Cerebellum (tissue), 4 donors: ENCODE measurements at places on chromosomes 2 and 18. TPM values are rescaled to one million over a fixed set of nuclear protein-coding genes. Genes with fewer than 3 reads are reported as not detected.
A peak's percentile ranks its signal among the peaks of the same experiment; 100 is the strongest.

DNA sequence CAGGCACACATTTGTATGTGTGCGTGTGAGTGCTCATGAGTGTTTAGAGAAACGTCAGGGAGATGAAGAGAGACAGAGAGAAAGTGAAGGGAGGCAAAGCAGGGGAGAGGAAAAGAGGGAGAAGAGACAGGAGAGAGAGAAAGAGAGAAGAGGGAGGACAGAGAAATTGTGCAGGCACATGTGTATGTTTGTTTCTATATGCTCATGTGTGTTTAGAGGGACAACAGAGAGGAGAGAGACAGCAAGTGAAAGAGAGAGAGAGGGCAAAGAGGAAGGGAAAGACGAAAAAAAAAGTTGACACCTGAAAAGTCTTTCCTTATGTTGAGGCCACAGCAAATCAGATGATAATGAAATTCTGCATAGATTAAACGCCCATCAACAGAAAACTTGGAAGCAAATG, 541.1 kb downstream of the TNS1 start:
- no peak for DNase-seq

PRR30 gene
- not detected for total RNA-seq

DNA sequence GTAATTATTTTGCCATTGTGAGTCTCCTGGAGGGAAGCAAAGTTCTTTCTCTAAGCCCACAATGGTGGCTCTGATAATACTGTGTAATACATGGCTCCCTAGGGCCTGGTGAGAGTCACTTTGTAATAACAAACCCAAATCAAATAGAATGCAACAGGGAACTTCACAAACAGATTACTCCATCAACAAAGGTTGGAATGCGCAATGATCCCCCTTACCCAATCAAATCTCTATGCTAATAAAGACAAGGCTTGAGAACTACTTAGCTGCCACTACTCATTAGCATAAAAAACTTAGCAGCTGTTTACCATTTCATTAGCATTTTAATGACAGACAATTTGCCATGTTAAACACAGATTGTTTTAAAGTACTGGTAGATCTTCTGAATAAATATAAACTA, 285.6 kb upstream of the SESTD1 start:
- no peak for DNase-seq

GPR39 gene
- total RNA-seq: 4.3 TPM

GRCh38 chr18:62777814-62778213, 62.5 kb downstream of the PHLPP1 start:
- DNase-seq: no peak

GRCh38 chr18:5628512-5629255, 84.9 kb upstream of the EPB41L3 start:
- DNase-seq: peak; percentile 66

- no peak for DNase-seq
These were observed 2.2 kb downstream of the ELAC1 start for GRCh38 chr18:50970006-50970405.

ANKRD44 gene
- 84.9 TPM for total RNA-seq

SPAST gene
- total RNA-seq: 106 TPM

- DNase-seq: no peak
These were observed 170.1 kb downstream of the DCC start for GRCh38 chr18:52510139-52510538.

DNA sequence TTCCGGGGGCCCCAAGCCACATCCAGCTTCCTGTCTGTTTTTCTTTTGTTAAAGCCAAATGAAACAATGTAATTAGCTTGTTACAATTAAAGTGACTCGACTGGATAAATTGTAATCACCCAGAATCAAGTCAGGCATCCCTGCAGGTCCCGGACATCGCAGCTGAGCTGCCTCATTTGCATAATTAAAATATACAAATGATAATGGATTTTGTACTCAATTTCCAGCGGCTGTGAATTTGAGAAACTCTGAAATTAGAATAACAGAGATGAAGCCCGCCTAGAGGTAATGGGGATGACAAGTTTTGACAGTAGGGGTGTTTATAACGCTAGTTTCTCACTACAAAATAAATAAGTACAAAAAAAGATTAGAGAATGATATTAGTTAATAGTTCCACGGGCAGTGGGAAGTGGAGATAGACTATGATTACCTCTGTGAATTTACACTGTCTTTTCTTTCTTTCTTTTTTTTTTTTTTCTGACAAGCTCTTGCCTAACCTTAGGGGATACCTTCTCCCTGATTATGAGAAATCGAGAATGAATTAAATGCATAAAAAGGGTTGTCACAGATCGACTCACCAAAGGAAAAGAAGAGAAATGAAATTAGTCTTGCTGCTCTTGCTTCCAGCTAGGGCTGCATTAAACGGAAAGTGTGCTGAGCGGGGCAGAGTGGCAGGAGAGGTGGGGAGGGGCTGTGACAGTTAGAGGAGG, 82.6 kb upstream of the SKOR2 start:
- DNase-seq: no peak

RAPGEF4 gene
- total RNA-seq: 45.1 TPM

ST8SIA3 gene
- 32.3 TPM for total RNA-seq

DNA sequence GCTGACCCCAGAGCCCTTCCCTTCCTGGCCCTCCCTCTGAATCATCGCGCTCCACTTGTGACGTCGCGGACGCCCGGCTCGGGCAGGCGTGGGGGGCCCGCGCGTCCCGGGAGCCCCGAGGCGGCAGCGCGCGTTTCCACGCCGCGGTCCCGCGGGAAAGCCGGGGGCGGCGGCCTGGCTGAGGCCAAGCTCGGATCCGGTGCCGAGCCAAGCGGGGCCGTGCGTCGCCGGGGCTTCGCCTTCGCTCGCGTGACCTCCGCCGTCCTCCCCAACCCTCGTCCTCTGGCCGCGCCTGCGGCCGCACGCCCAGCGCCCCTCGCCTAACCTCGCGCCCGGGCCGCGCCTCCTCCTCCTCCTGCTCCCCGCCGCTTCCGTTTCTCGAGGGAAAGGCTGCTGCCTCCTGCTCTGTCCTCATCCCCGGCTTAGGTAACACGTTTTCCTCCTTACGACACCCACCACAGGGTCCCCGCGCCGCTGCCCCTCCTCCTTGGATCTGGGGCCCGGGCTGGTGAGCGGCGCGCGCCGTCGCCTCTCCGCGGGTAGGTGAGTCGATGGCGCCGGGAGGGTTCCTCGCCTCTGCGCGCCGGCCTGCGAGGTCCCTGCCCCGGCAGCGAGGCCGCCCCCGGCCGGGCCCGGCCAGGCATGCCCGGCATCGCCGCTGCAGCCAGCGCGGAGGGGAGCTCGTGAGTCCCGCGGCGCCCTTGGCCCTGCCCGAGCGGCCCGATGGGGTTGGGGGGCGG, at the start of gene INPP1:
Gene INPP1, plus strand, starts transcription at position 54 of the 740 bp plus-strand sequence. CDS start 16,514 bp downstream, outside the sequence.
- DNase-seq: peak; percentile 53

DNA sequence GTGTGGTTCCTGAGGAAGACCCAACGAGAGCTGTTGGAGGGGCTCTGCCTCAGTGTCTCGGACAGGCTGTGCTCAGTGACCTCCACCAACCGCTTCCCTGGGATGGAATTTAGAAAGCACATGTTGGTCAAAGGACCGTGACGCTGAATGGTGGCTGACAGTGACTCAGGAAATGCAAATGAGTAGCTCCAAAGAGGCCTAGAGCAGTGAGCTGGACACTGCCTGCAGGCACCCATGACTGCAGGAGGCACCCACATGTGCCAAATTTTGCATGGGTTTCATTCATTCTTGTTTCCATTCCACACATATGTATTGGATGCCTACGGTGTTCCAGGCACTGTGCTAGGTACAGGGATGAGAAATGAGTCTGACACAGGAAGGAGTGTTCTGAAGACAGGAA, 46.4 kb downstream of the ACKR3 start:
- no peak for DNase-seq

ALK gene
- total RNA-seq: 6.4 TPM

DNA sequence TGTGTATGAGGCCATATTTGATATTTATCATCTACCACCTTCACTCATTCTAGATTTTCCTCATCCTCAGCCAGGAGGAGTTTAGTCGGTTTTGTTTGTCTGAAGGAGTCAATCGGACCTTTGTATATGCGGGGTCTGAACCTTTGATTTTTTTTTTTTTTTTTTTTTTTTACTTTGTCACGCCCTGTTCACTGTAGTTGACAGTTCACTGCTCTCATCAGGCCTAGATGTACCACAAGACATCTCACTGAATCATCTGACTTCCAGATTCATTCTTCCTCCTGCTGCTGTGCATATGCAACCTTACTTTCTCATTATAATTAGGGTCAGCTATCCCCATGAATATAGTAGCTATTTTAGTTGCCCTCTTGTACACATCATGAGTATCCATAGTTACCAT, 133.2 kb downstream of the ARHGAP15 start:
- DNase-seq: no peak

DNA sequence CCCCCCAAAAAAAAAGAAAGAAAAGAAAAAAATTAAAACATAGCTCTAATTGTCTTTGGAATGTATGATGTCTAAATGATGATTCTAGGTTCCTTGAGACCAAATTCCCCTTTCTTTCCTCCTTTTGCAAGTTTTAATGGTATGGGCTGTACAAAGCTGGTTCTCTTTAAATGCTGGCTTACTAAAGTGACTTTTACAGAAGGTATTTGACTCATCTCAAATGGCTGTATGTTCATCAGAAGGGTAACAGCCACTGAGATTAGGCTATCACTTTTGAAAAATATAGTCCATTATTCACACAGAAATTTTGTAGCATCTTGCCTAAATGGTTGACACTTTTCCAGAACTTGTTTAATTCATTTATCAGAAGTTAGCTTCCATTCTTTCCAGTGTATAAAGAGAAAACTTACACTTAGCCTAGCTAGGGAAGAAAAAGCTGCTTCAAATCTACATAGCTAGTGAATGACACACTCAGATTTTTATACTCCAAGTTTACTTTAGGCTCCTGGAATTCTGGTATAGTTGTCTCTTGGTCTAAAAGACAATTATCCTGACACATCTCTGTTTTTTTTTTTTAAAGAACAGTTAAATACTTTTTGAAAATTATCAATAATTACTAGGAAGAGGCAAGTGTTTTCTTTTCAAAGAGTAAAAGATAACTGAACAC, 622.6 kb downstream of the LRP1B start:
- DNase-seq: no peak

DNA sequence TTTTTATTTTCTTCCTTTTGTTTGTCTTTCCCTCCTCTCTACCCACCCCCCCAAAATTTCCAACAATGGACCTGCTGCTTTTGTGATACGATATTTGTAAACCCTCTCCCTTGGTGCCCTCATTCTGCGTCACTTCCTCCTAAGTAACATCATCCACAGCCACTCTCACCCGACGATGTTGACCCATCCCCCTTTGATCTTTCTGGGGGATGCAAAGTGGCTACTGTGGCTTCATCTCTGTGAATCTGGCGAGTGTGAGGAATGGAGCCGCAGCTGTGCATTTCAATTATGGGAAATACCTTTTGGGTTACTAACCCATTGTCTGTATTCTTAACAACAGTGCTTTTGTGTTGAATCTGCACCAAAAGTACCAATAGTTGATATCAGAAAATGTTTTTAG, 19.4 kb downstream of the ANTXR1 start:
- no peak for DNase-seq

SERPINB10 gene
- not detected for total RNA-seq

- no peak for DNase-seq
These were observed 281.5 kb upstream of the EPAS1 start for GRCh38 chr2:46015671-46016070.

CD302 gene
- 10.3 TPM for total RNA-seq

- DNase-seq: no peak
These were observed 248.5 kb upstream of the RAB6C start for GRCh38 chr2:129730979-129731378.

DNA sequence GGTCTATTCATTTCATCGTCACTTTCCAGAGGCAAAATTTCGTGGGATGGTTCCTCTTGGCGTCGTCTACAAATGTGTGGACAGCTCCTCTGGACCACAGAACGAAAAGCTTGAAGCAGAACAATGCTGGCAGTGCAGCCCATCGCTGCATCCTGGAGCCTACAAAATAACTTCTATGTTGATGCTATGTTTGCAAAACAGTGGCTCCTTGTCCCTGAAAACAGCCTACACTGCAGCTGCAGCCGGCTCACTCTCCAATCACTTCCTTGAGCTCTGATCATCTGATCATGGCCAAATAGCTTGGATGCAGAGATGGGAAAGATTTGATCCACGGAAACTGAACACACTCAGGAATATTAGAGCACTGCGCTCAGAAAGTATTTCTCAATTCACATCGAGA, 60.0 kb downstream of the DOCK10 start:
- no peak for DNase-seq

DNA sequence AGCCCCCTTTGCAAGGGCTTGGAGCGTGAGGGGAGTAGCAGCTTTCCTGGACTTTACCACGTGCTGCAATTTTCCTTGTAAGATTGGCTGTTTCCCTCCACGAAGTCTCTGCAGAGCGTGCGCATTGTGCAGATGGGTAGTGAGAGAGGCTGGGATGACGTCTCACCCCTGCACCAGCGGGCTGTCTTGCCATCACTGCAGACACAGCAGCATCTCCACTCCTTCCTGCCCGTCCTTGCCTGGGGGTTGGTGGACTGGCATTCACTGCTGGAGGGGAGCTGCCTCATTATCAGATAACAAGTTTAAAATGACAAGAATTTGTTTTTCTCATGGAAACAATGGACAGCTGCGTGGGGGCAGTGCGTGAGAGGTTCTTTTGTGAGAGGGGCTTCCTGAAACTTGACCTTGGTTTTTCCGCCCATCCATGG, 45.3 kb upstream of the HS6ST1 start:
- no peak for DNase-seq

- DNase-seq: no peak
These were observed 6.8 kb upstream of the PCARE start for GRCh38 chr2:29080886-29081743.

GRCh38 chr2:237490009-237490711, 3.1 kb downstream of the MLPH start:
- no peak for DNase-seq
